ENCODE measurements at places on chromosomes 7 and 10.

- DNase-seq, result no peak
Observed at GRCh38 chr7:40211276-40212003, 76.6 kb downstream of the SUGCT start.

GRCh38 chr7:142438235-142438922, 180.5 kb upstream of the PRSS58 start:
- DNase-seq, result no peak

DNA sequence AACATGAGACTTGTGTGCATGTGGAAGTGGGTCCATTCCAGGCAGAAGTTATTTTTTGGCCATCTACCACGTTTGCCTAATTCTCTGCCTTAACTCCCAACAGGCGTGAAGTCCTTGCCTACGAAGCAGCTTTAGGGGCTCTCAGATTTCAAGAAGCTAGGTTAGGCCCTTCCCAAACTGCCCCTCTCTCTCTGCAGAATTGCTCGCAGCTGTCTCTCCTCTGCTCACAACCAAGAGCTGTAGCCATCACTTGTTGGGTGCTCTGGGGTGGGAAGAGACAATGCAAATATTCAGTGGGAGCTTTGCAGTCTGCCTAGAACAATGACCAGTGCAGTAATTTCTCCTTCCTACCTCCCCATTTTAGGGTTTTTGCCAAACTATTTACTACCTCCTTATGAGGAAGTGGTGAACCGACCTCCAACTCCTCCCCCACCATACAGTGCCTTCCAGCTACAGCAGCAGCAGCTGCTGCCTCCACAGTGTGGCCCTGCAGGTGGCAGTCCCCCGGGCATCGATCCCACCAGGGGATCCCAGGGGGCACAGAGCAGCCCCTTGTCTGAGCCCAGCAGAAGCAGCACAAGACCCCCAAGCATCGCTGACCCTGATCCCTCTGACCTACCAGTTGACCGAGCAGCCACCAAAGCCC, 24.9 kb downstream of the CYP17A1 start:
- DNase-seq, result no peak

DNA sequence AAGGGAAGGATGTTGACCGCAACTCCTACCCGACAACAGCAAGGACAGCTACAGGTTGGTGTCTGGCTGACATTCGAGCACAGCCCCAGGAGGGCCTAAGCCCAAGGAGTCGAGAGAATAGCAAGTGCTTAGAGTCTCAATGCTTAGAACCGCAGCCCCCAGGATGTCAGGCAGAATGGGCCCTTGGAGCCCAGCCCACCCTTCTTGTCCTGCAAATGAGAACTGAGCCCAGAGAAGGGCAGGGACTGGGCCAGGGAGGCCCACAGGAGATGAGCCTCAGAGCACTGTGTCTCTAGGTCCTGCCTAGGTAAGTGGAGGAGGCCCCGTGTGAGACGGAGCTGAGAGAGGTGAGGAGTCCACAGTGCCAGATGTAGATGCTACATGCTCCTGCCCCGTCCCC, 173.3 kb upstream of the ZMIZ1 start:
- no peak for DNase-seq

- DNase-seq, result no peak
Observed at GRCh38 chr10:76729841-76730487, 907.6 kb downstream of the KCNMA1 start.

DNA sequence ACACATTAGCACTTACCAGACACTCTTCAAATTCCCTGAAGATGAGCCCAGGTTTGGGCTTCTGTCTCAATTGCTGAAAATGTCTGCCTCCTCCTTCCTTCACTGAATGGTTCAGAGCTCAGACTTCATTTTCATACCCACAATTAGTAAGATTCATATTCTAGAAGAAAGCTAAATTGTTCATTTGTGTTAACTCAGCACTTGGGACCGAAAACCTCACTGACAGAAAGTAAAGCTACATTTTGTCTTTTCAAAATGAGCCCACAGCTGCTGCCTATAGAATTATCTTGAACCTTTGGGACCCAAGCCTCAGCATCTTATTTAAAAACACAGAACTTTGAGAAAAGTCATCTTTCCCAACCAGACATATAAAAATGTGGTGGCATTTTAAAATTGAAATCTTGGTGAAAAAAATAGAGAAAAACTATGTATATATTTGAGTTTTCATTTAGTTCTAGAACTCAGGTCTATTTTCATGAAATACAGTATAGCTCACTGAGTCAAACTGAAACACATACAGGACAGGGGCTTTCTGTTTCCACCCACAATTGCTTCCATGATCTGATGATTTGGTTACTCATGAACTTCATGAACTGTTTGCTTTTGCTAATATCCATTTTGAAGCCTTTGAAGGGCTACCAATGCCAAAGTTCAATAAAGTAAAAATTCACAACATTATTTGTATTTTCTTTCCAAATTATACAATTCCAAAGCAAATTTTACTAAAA, 119.1 kb upstream of the PFKP start:
- DNase-seq, result no peak

- peak; percentile 72 for DNase-seq
Observed at GRCh38 chr10:69515699-69516259, 57.4 kb downstream of the NEUROG3 start.

- DNase-seq, result no peak
Observed at GRCh38 chr7:143234533-143234875, 12.7 kb downstream of the TAS2R40 start.

GRCh38 chr7:110835218-110835617, 255.7 kb upstream of the LRRN3 start:
- no peak for DNase-seq

DNA sequence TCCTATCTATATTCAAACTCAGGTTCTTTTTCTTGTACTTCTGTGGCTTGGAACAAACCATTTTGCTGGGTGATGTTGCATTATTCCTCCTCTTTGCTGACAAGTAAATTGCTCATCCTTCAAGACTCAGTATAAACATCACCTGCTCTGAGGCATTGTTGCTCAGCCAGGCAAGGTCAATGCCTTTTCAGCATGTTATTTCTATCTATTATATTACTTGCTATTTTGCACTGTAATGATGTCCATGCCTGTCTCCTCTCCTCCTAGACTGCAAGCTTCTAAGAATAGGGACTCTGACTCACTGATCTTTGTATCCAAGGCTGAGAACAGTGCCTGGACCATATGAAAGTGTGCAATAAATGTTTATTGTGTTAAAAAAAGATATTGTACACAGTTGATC, 293.8 kb downstream of the RNLS start:
- no peak for DNase-seq

DNA sequence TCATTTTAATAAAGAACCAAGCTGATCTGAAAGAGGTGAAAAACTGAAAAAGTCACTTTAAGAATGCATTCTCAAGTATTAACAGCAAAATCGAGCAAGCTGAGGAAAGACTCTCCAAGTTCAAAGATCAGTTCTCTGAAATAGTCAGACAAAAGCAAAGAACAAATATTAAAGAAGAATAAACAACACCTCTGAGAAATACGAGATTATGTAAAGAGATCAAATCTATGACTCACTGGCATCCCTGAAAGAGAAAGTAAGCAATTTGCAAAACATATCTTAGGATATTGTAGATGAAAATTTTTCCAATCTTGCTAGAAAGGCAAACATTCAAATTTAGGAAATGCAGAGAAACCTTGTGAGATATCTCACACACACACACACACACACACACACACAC, 138.4 kb upstream of the HGF start:
- DNase-seq, result no peak

GRCh38 chr7:6250364-6250833, 22.0 kb downstream of the CYTH3 start:
- peak; percentile 35 for DNase-seq

GRCh38 chr10:78588194-78588811, 480.5 kb upstream of the ZMIZ1 start:
- no peak for DNase-seq

GRCh38 chr7:25069900-25070443, 55.1 kb downstream of the CYCS start:
- DNase-seq, result peak; percentile 10

DNA sequence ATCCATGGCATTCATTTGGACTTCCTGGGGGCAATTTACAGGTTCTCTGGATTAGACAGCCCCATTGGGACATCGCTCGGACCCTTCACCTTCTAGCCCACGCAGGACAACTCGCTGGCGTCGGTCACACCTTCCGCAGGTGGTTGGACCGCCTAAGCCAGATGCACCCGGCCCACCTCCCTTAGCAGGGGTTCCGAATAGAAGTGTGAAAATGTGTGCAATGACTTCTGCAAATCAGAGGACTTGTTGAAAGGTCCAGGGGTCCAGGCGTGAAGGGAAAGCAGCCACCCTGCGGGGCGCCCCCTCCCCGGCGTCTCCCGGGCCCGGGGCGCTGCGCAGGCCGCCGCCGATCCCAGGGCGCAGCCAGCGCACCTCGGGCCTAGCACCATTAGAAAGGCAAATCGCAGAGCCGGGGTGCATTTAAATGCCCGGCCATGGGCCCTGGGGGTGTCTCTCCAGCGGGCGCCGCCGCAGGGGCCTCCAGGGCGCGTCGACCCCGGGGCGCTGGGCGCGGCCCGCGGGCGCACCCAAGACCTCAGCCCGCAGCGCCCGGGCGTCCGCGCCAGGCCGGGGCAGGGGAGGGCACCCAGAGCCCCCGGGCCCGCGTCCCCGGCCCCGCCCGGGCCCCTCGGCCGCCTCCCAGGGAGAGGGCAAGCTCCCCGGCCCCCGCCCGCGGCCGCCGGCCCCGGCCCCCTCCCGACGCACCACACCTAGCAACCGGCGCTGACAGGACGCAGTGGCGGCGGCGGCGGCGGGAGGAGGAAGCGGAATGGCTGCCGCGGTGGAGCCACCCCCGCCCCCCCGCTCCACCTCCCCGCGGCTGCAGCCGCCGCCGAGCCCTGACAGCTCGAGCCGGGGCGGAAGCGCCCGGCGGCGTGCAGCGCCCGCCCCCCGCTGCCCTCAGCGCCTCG, 1.2 kb downstream of the JAZF1 start:
- DNase-seq, result peak; percentile 54

DNA sequence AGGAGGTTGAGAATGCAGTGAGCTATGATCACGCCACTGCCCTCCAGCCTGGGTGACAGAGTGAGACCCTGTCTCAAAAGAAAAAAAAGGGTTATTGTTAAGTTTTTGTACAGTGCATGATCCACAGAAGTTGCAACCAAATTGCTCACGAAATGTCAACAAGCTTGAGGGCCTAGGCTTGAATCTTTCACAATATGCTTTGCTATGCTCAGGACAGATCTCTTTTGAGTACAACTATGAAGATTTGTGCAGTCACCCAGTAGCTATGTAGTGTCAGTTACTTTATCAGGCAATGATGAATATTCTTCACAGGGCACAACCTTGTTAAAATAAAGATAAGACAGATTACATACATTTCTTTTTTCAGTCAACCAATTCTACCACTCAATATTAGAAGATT, 109.2 kb downstream of the PRTFDC1 start:
- DNase-seq, result no peak

GRCh38 chr7:131013716-131014115, 279.7 kb upstream of the KLF14 start:
- DNase-seq, result no peak

- no peak for DNase-seq
Observed at GRCh38 chr10:117638200-117638599, 95.7 kb downstream of the EMX2 start.

DNA sequence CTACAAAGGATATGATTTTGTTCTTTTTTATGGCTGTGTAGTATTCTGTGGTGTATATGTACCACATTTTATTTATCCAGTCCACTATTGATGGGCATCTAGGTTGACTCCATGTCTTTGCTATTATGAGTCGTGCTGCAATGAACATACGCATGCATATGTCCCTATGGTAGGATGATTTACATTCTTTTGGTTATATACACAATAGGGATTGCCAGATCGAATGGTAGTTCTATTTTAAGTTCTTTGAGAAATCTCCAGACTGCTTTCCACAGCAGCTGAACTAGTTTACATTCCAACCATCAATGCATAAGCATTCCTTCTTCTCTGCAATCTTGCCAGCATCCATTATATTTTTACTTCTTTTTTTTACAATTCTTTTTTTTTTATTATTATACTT, 35.6 kb upstream of the FAM13C start:
- no peak for DNase-seq

GRCh38 chr7:149444287-149444686, 16.6 kb downstream of the ZNF777 start:
- no peak for DNase-seq

DNA sequence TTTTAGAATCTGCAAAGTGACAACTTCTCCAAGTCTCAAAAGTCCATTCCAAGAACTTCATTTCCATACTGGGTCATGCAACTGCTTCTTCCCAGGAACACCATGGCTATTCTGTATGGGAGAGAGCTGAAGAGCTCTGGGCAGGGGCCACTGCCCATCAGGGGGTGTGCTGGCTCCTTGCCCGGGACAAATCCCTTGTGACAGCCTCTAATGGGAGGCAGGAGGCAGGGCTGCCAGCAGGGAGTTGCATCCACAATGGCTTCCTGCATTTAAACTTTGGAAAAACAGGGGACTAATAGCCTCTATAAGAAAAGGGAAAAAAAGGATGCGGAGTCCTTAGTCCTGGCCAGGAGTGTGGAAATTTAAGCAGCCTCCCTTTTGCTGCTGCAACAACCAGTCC, 18.4 kb upstream of the FRMD4A start:
- no peak for DNase-seq

- DNase-seq, result no peak
Observed at GRCh38 chr10:35172574-35172973, 45.9 kb downstream of the CREM start.

- no peak for DNase-seq
Observed at GRCh38 chr10:49174926-49175500, 13.2 kb downstream of the TMEM273 start.

GRCh38 chr10:28806488-28806941, 129.2 kb downstream of the BAMBI start:
- DNase-seq, result no peak

DNA sequence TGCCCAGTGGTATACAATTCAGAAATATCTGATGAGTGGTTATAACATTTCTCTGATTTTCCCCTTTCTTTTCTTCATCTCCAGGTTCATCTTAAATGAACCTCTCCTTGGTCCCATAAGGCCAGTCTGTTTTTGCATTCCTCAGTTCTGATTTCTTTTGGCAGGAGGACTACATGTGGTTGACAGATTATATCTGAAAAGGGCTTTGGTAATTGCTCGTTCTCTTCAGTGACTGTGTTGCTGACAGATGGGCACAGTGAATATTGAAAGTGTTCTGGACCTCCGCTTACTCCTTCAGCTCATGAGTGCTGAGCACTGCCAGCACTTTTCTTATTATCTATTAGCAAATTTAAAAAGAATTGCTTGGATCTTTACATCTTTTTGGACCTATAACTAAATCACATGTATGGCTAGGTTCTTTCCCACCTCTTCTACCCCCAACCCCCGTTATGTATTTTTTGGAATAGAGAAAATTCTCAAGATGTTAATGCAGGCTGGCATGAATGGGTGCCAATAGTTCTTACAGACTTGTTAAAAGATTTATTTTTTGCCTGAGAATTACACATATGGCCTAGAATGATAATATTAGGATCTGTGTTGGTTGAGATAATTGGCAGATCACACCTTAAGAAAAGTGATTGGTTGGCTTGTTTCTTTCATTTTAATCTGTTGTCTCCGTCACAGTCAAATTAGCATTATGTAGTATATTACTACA, 323.0 kb downstream of the EXOC4 start:
- no peak for DNase-seq

Measured in stimulated activated CD4-positive, alpha-beta T cell treated with anti-CD3 and anti-CD28 coated beads, Interleukin-15, amount 100 ng/mL, for 48 hours (primary cell).